MV-4-11 (cell line): ENCODE measurements at places on chromosomes 7 and 10.
A peak's percentile ranks its signal among the peaks of the same experiment; 100 is the strongest.

DNA sequence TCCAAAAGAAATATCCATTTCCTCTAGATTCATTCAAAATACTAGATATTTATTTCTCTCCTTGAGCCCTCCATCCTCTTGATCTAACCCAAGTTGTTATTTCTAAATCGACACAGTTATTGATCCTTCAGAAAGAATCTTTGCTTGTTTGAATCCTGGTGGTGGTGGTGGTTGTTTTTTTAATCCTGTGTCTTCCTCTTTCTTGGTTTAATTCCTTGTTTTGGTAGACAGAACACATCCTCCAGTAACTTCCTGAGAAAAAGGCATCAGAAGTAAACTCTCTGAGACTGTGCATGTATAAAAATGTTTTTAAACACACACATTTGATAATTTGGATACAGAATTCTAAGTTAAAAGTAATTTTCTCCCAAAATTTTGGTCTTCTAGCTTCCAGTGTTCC lies 49.9 kb downstream of the SIRT1 start:
- DNase-seq: peak; percentile 43

DNA sequence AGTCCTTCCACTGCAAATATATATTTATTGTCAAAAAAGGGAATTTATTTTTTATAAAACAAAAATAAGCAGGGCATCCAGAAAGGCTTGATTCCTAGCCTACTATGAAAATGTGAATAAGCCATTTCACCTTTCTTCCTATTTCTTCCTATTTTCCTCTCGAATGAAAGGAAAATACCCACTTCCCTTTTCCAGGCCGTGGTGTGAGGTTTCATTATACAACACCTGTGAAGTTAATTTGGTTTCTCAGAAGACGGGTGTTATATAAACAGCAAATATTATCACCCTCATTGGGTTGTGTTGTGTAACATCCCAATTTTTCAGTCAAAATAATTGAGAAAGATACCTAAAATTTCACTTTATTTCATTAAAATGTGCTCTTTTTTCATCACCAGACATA lies 214.3 kb downstream of the DGKB start:
- no peak for DNase-seq

DNA sequence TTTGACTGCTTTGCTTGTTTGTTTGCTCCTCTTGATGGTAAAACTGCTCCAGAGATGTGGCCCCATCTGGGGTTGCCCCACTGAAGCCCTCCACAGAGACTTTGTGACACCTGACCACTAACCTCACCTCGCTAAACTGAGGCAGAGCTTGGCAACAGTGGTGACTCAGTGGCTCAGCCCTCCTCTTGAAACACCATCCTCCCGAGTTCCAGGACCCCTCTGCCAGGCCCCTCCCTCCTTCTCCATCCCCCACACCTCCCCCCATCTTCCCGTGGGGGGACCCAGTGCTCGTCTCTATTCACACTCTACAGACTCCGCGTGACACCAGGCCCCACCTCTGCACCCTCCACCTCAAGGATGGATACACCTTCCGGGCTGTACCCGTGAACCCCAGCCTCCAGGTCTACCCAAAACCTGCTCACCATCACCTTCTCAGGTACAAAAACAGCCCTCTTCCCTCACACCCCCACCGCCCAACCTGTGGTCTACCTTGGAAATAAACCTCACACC lies 19.0 kb upstream of the RET start:
- no peak for DNase-seq

DNA sequence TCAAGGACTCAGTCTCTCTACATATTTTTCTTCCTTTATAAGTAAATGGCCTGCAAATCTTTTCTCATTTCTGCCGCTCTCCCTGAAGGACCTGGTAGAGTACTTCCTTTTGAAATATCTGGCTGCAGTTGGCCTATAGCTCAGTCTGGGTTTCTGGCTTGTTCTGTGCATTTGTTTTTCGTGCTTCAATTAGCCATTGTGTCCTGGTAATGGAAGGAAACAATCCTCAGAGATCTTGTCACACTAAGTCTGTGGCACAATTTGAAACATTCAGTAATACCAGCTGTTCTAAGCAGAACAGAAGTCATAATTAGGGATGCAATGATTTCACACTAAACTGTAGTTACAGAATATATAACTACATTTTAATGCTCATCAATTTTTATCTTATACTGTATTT lies 545.0 kb downstream of the NRG3 start:
- no peak for DNase-seq

- DNase-seq: no peak
Observed at GRCh38 chr7:74672343-74672915, 14.9 kb downstream of the GTF2I start.

- no peak for DNase-seq
Observed at GRCh38 chr7:135798095-135798494, 49.5 kb upstream of the FAM180A start.

- DNase-seq: no peak
Observed at GRCh38 chr10:103834436-103835095, 20.8 kb downstream of the SH3PXD2A start.

DNA sequence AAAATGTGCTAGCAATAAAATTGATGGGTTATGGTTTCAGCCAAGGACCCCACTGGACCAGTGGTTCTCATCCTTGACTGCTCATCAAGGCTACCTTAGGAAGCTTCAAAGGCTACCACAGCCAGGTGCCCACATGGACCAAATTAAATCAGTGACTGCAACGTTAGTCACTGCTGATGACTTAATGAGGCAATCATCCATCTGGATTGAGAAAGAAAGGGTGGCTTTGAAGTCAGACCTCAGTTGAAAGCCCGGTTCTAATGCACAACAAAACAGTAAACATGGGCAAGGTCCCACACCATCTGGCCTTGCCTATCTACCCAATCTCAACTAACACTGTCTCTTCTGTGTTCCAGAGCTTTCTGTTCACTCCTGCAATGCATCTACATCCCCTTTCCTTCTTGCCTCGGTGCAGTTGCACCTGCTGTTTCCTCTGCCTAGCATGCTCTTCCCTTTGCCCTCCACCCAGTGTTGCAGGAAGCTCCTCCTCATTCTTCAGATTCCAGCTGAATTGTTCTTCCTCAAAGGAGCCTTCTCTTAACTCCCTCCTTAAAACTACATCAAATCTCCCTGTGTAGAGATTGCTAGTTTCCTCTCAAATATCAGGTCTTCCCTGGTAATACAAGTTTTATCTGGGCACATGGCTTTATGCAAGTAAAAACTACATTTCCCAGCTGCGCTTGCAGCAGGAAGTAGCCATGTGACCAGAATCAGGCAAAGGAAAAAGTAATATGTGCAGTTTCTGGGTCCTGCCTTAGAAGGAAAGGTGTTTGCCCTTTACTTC lies 10.3 kb upstream of the KCNK18 start:
- peak; percentile 23 for DNase-seq

- no peak for DNase-seq
Observed at GRCh38 chr7:66824041-66824440, 83.5 kb downstream of the RABGEF1 start.

GRCh38 chr7:68893411-68893810 lies 704.9 kb upstream of the AUTS2 start:
- DNase-seq: peak; percentile 77

DNA sequence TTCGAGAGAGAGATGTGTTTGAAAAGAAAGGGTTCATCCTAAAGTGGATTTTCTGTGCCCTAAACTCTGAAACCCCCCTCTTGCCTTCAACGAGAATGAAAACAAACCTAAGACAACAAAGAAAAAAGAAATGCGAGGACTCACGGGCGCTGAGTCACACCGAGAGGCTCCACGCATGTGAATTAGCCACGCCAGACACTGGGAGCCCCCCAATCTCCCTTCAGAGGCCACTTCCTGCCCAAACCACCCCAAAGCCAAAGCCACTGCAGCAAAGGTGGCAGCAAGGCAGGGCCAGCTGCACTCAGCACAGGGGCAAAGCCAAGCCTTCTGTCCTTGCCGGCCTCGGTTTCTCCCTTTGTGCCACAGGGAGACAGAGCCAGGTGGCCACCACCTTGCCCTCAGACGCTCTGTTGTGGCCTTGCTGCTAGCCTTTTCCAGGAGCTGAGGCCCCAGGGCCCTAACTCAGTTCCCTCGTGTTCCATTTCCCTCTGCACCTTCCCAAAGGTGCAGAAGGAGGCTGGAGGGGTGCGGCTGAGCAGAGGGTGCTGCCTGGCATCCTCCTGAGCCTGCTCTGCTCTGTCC lies 93.3 kb downstream of the FAM53B start:
- DNase-seq: no peak

GRCh38 chr10:90977855-90978486 lies 57.1 kb upstream of the ANKRD1 start:
- DNase-seq: no peak

GRCh38 chr7:106372126-106372525 lies 87.3 kb upstream of the NAMPT start:
- DNase-seq: no peak
